ENCODE measurements at places on chromosomes 7 and 10. TPM values are rescaled to one million over a fixed set of nuclear protein-coding genes. Genes with fewer than 3 reads are reported as not detected.

The OR6B1 gene
- total RNA-seq: not detected

The STEAP1B gene
- total RNA-seq: 47.8 TPM

The PHYHIPL gene
- not detected for total RNA-seq

The ZC3HAV1L gene
- 15.3 TPM for total RNA-seq

The CTAGE15 gene
- total RNA-seq: not detected

The CHN2 gene
- total RNA-seq: 2.7 TPM

The ITGA8 gene
- 0.53 TPM for total RNA-seq
